ENCODE measurements at places on chromosomes 7 and 10. TPM values are rescaled to one million over a fixed set of nuclear protein-coding genes. Genes with fewer than 3 reads are reported as not detected.

GRCh38 chr7:97317575-97317974 is 200.1 kb downstream of the SDHAF3 start:
- DNase-seq: no peak

- no peak for DNase-seq
Measured at GRCh38 chr7:116356979-116357378, 142.6 kb upstream of the CAV2 start.

GRCh38 chr10:35754519-35754918 is 112.4 kb upstream of the FZD8 start:
- DNase-seq: no peak

DNA sequence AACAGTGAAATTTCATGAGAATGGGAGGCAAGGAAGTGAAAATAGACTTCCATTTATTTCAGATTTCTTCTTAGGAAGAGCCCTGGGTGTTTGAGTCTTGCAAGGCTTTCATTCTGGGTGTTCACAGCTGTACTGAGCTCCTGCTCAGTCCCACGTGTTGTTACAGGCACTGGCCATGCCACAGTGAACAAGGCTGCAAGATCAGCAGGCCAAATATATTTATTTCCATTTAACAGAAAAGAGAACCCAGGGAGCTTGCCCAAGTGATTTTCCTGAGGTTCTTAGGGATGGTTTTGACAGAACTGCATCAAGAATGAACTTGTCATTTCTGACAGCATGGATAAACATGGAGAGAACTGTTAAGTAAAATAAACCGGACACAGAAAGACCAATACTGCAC is 54.5 kb upstream of the CD36 start:
- DNase-seq: no peak

DNA sequence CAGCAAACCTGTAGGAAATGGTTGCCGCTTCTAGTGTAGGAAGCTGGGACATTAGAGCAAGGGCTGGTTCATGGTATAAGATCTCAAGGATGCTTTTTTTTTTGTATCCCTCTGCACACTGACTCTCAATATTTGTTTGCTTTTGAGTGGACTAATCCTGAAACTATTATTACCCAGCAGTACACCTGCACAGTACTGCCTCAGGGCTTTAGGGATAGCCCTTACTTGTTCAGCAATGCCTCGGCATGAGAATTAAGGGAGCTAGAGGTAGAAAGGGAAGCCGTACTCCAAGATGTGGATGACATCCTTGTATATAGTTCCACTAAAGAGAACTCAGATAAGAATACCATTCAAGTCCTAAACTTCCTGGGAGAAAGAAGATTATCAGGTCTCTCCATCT is 70.5 kb downstream of the COPG2 start:
- DNase-seq: no peak

GRCh38 chr10:116324227-116324950 is at the start of gene CCDC172:
TSS of gene CCDC172 (plus strand) at chr10:116324448. CDS start at chr10:116325012, 564 bp downstream.
- no peak for DNase-seq

- DNase-seq: no peak
Measured at GRCh38 chr10:46298477-46299285, 11.9 kb downstream of the ANTXRL start.

GRCh38 chr10:119517235-119518141 is 25.0 kb downstream of the RGS10 start:
- DNase-seq: no peak

DNA sequence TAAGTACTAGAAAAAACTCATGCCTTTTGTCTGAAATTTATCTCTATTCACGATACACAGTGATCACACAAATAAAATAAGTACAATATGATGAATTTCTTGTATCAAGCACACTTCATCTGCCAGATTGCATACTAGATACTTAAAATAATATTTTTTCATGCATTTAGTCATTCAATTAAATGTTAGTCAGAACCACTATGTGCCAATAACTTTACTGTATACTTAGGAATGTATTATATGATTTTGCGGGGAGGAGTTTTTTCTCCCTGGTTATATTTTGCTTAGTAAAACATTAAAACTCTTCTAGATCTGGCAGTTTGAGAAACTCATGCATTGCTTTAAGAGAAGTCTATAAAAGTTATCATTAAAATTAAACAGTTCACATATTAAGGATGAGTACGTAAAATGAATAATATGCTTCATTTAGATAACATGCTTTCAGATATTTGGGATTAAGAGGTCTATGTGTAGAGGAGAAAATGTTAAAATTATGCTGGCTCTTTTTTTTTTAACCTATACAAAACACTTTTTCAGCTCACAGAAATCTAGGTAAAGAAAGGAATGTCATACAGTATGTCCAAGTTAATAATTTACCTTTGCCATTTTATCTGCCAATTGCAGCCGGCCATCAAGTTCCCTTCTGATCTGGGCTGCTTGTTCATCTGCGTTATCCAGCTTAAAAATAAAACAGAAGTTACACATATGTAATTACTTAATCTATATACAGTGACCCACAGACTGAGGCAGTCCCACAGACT is 70.1 kb downstream of the RNF133 start:
- no peak for DNase-seq

DNA sequence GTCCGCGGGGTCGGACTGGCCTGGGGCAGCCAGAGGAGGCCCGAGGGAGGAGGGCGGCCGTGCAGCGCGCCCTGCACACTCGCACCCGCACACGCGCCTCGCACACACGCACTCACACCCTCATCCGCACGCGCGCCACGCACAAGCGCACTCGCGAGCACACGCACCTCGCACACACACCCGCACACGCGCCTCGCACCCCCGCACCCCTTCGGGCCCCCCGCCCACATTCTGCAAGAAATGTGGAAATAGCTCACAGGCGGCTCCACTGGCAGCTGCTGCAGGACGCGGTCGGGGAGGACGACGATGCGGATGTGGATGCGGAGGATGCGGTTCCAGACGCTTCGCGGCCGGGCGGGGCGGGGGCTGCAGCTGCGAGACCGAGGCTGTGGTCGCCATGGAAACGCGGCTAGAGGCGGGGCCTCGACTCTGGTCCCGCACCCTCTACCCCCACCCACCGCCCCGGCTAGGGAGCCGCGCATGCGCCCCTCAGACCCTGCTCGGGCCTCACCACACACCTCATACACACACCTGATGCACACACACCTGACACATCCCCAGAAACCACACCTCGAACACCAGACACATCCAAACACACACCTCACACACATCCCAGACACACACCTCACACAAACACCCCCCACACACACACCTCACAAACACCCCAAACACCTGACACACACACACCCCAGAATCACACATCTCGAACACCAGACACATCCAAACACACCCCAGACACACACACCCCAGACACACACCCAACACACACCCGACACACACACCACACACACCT is at the start of gene CALY:
TSS of gene CALY (minus strand) at position 320 of the 793 bp plus-strand sequence. CDS start 7,907 bp downstream, outside the sequence.
- DNase-seq: no peak

DNA sequence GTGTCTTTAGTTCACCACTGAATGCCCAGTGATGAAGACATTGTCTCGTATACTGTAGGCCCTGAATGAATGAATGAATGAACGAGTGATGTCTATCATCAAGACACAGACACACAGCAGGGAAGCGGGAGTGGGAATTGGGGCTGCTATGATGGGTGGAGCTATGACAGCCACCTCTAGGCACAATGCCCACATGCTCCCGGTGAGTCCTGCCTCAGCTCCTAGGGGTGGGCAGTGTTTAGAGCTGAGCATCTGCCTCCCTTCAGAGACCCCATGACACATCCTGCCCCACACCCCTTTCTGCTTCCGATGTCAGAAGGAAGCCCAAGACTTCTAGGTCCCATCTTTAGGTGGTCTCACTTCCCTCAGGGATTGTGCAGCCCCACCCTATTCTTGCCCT is 714.1 kb downstream of the PARD3 start:
- DNase-seq: no peak

DNA sequence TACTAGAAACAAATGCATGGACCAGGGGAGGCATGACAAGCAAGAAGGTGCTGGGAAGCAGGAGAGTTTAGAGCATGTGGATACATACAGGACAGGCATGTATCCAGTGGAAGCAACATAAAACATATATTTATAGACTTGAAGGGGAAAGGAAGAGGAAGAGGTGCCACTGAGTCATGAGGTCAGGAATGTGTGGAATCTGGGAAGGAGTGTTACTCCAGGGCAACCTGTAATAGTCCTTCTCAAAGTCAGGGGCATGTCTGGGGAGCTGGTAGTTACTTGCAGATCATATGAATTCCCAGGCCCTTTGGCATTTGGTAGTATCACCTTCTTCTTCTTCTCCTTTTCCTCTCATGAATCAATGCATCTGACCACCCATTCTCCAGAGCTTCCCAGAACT is 246.6 kb downstream of the XPNPEP1 start:
- no peak for DNase-seq

- DNase-seq: no peak
Measured at GRCh38 chr7:744854-745430, 17.9 kb upstream of the PRKAR1B start.

The MRLN gene
- not detected for total RNA-seq

The HOGA1 gene
- 16.8 TPM for total RNA-seq

The BTBD16 gene
- total RNA-seq: not detected

The RPEL1 gene
- total RNA-seq: not detected

Measured in heart right ventricle (tissue), 16 donors.